ENCODE measurements at places on chromosomes 5 and 9.

- DNase-seq, result no peak
Measured at GRCh38 chr5:554284-554988, 30.2 kb upstream of the SLC9A3 start.

DNA sequence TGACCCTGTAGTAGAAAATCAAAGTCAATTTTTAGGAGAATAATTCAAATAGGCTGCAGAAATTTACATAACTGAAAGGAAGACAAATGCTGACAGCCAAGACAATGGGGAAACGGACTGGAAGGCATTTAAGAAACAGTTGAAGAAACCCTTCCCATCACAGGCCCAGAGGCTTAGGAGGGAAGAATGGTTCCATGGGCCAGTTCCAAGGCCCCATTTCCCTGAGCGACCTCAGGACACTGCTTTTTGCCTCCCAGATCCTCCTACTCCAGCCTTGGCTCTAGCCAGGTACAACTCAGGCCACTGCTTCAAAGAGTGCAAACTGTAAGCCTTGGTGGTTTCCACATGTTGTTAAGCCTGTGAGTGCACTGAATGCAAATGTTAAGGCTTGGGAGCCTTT is 184.1 kb upstream of the SGCD start:
- DNase-seq, result no peak

- DNase-seq, result no peak
Measured at GRCh38 chr5:145904743-145905142, 31.6 kb upstream of the SH3RF2 start.

GRCh38 chr5:110832683-110833082 is 93.9 kb downstream of the SLC25A46 start:
- DNase-seq, result no peak

GRCh38 chr9:113837334-113837733 is 38.8 kb upstream of the ZNF618 start:
- no peak for DNase-seq

DNA sequence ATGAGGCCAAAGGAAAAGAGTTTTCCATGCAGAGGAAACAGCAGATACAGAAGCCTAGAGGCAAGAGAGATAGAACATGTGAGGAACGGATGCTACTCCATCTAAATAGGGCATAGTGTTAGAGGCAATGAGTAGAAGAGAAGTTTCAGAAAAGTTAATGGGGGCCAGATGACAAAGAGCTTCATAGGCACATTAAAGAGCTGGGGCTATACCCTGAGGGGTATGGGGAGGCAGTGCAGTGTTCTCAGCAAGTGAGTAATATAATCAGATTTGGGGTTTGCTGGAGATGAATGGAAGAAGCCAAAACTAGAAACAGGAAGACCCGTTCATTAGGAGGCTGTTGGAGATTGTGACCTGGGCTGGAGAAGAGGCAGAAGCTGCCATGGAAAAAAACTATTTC is 87.2 kb downstream of the GLIS3 start:
- DNase-seq, result no peak

- no peak for DNase-seq
Measured at GRCh38 chr5:166581826-166582225, 1709.6 kb upstream of the WWC1 start.
